ENCODE measurements at places on chromosomes 13 and 19.

DNA sequence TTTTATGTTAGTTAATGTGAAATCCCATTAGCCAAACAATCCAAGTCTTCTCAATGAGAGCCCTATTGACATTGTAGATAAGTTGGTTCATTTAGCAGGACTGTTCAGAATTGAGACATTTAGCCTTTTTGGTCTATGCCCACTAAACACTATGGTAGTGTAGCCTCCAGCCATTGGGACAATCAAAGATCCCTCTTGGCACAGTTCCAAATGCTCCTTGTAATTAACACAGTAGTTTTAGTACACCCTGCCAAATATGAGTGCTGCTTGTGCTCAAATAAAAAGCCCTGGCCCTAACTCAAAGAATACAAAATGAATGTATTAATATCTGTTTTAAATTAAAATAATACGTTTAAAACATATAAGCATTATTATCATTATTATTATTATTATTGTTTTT, 15.4 kb upstream of the FAM216B start:
- DNase-seq = no peak

DNA sequence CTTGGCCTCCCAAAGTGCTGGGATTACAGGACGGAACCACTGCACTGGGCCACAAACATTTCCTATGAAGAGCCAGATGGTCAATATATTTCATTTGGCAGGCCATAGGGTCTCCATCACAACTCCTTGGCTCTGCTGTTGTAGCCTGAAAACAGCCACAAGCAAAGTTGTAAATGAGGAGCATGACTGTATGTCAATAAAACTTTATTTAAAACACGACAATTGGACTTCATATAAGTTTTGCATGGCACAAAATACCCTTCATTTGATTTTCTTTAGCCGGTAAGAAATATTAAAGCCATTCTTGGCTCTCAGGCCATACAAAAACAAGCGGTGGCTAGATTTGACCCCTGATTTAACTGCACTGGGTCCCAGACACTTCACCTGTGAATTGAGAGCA, 3.1 kb upstream of the FPR1 start:
- DNase-seq = no peak

DNA sequence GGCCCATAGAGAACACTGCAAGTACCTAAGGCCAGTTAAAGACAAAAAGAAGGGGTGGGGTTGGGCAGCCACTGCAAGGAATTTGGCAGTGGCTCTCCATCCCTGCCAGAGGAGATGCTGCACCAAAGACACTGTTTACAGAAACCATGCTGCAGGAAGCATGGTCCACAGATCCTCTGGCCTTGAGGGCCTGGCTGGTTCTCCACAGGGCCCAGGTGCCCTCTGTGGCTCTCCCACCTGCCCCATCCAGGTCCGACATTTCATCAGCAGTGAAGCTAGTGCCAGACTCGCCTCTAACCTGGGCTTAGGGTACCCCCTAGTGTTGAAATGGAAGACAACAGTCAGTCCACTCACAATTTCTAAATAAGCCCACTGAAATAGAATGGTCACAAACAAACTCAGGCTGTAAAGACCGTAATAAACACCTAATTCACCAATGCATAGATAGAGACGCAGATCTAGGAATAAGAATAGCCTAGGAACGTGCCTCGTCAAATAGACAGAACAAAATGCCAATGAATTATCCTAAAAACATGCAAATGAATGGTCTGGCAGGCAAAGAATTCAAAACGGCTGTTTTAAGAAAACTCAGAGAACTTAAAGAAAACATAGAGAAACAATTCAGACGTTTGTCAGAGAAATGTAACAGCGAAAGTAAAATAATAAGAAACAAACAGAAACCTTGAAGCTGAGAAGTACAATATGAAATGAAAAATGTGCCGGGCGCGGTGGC, 23.3 kb downstream of the LYPD4 start:
- peak; percentile 9 for DNase-seq

GRCh38 chr13:43127827-43128226, 104.4 kb downstream of the DNAJC15 start:
- DNase-seq = no peak

- no peak for DNase-seq
Observed at GRCh38 chr19:40613690-40614621, 12.8 kb downstream of the LTBP4 start.

DNA sequence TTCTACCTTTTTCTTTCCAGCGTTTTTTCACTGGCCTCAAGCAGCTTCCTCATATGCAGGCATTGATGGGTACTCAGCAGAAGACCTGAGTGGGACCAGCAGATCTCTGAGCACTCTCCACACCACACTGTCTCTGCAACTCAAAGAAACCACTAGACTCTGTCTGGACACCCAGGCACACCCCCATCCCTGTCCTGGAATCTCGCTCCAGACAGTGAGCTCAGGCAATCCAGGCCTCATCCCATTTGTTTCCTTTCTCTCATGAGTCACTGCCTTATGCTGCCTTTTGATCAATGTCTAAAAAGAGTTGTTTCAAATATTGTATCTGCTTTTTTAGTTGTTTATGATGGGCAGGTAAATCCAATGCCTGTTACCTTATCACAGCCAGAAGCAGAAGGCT, 19.7 kb upstream of the POP4 start:
- DNase-seq = no peak

- no peak for DNase-seq
Observed at GRCh38 chr13:106464076-106464475, 71.4 kb downstream of the EFNB2 start.

DNA sequence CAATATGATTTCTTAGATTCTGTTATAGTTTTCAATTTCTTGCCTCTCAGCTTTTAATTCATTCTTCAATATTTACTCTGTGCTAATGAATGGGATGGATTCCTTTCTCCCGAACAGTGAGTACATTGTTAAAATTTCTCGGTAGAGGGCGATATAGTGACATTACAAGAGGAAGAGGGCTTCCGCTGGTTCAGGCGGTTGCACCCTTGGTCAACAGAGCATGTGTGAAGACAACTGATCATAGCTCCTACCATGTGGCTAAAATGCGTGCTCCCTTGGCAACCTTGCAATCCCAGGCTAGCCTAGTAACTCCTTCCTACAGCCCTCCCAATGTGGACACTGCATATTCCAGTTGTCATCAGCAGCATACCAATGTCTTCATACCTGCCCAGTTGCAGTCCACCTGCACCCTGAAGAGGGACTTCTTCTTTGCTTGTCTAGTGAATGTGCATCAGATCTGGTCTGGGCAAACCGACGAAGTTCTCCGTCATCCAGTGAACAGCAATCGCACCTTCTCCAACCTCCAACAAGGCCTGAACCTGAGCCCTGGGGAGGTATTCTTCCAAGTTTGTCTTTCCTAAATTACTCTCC, 653.0 kb upstream of the GPC6 start:
- no peak for DNase-seq

DNA sequence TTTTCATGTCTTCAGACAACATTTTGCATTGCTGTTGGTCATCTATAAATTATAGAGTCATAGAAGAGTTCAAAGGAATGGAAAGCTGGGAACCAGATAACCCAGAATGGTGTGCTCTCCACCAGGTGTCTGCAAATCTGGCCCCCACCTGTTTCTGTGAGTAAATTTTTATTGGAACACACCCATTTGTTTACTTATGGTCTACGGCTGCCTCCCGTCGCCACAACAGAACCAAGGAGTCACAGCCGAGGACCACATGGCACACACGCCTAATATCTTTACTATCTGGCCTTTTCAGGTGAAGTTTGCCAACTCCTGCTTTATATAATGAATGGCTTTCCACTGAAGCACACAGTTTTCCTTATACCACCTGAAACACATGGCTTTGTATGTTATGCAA, 58.2 kb downstream of the EFNB2 start:
- DNase-seq = no peak

DNA sequence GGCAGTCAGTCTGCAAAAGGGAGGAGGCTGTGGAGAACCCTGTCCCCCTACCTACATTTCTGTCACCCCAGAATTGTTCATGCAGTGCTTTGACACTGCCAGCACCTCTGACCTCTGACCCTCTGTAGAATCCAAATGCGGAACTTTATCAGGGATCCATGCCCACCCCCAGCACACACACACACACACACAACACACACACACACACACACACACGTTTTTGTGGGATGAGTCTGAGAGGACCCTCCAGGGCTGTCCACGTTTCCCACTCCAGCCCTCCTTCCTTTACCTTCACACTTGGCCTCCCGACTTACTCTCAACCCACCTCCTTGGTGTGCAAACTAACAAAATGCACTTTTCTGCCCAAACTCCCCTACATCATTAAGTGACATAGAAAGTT, 42.3 kb upstream of the TSHZ3 start:
- no peak for DNase-seq

- DNase-seq = no peak
Observed at GRCh38 chr13:49789968-49790367, 2.5 kb downstream of the KPNA3 start.

DNA sequence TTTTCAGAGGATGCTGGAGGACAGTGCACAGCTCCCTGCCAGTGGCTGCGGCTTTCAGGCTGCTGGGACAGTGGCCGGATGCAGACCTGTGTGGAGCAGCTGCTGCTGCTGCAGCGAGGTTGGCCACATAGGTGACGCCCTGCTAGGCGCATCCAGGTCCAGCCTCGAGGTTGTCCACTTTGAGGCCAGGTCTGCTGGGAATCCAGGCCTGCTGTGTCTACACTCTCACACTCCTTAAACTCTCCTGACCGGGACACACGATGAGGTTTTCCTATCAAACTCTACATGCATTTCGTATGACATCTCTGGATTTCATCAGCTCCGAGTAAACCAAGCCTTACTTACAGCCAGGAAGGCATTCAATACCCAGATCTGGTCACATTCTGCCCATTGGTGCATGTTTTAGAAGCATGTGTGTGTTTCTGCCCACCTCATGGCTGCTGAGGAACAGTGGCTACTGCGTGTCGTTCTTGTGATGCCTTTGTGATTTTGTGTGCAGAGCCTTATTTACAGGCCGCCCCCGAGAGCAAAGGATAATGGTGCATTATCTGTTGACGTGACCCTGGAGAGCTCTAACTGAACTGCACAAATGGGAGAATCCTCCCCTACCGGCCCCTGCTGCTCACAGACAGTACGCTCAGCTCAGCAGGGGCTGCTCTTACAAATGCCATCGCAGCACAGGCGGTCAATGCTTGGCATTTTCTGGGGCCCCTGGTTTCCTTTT, 12.3 kb upstream of the MCF2L start:
- DNase-seq = no peak

GRCh38 chr13:59603646-59604045, 560.1 kb downstream of the DIAPH3 start:
- no peak for DNase-seq

GRCh38 chr19:13909430-13909829, 3.4 kb downstream of the CC2D1A start:
- no peak for DNase-seq

DNA sequence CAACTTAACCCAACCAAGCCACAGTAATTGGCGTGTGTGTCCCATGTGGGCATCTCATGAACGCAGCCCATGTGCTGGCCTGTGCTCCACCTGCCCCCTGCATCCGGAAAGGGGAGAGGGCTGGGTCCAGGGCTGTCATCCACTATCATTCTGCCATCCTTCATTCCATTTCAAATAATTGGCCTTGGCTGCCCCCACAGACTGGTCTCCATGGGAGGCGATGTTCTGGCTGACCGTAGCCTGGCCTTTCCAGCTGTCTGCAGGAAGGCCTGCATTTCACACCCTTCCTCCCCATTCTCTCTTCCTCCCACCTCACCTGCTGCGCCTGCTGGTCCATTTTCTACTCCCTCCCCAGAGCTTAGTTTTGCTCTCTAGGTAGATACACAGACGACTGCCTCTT, 442.8 kb downstream of the COG6 start:
- DNase-seq = no peak

DNA sequence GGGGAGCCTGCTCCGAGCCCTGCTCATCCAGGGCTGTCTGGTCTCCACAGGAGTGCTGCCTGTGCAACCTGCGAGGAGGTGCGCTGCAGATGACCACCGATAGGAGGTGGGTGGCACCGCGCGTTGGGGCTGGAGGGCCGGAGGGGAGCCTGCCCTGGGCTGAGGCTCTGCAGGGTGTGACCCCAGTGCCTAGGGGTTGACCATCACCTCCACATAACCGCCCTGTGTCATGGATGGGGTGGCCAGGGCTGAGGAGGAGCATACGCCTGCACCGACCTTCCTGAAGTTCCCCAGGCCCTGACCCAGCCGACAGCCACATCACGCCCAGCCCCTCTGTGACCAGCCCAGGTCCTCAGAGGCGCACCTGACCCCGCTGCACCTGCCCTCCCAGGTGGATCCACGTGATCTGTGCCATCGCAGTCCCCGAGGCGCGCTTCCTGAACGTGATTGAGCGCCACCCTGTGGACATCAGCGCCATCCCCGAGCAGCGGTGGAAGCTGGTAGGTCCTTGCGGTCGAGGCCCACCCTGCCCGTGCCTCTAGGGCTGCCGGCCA, 168.7 kb downstream of the KDM4B start:
- no peak for DNase-seq

- no peak for DNase-seq
Observed at GRCh38 chr13:41596190-41596589, 138.8 kb downstream of the RGCC start.
